ENCODE measurements at places on chromosomes 13 and 19. TPM values are rescaled to one million over a fixed set of nuclear protein-coding genes. Genes with fewer than 3 reads are reported as not detected.

- H3K27me3 ChIP-seq = no peaks in the 10 kb centered on the region
- no peak for DNase-seq
- no peak overlapping the region for H3K4me3 ChIP-seq
- H3K27ac ChIP-seq = no peak overlapping the region
These were observed 707.1 kb upstream of the SPRY2 start for GRCh38 chr13:81048026-81048461.

DNA sequence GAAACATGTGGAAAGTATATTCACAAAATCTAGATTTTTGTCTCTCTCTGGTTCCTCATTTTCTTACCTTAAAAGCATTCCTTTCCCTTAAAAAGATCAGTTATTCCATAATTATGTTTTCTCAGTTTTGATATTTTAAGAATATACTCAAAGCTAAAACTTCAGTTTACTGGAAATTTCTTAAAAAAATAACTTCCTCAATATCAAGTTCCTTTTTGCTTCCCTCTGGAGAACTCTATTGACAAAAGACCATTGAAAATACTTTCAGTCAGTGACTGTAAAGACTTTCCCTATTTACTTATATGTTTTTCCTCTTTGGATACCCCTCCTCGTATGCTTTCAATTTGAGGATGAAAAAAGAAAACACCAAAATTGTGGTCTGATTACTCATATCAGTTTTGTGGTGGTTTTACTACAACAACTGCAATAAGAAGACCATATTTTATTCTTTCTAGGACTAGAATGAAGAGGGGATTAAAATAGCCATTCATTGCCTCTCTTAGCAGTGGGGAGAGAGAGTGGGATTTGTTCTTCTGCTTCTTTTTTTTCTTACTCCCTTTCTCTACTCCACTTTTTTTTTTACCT lies 113.2 kb downstream of the ESD start:
- no peak overlapping the region for H3K27ac ChIP-seq
- no peak overlapping the region for H3K4me3 ChIP-seq
- no peaks in the 10 kb centered on the region for H3K36me3 ChIP-seq
- no peaks in the 10 kb centered on the region for H3K4me1 ChIP-seq
- DNase-seq = no peak

DNA sequence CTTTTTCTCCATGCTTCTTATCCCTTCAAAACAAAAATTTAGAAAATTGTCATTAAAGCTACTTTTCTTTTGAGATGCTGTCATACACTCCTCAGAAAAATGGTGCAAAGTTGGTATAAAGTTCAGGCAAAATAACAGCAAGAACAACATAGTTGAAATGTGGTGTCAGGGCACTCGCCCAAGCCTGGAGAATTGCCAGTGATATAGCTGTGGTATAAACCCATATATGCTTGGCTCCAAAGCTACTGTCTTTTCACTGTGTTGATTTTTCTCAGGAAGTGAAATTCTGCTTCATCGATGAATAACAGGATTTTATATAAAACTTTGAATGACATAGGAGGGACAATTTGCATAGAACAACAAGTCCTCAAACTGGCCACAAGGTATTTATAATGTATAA lies 2532.9 kb downstream of the PCDH9 start:
- H3K4me1 ChIP-seq = no peaks in the 10 kb centered on the region
- H3K27me3 ChIP-seq = no peaks in the 10 kb centered on the region
- no peak overlapping the region for H3K27ac ChIP-seq
- no peaks in the 10 kb centered on the region for H3K36me3 ChIP-seq
- H3K4me3 ChIP-seq = no peak overlapping the region
- no peak for DNase-seq

- H3K36me3 ChIP-seq = no peaks in the 10 kb centered on the region
- no peak overlapping the region for H3K4me3 ChIP-seq
- DNase-seq = no peak
- no peak overlapping the region for H3K27ac ChIP-seq
These were observed 282.4 kb downstream of the MYO16 start for GRCh38 chr13:108911807-108912206.

DNA sequence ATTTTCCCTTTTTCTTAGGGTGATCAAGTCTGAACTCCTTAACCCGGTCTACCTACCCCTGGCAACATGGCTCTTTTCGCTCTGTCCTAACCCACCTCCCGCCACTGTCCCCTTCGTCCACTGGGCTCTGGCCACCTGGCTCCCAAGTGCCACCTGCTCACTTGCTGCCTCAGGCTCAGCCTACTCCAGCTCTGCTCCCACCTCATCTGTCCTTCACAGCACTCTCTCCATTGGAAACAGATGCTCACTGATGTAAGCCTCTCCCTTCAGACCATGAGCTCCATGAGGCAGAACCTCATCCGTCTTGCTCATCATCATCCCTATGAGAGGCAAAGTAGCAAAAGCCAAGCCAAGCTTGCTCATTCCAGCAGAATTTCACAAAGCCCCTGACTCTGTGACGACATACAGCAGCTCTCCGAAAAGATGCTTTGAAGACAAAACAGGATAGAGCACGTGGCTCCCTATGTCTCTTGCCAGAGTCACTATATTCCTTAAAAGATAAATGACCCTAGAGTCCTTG lies 35.3 kb upstream of the AMER2 start:
- peak; percentile 1 for DNase-seq
- no peaks in the 10 kb centered on the region for H3K27me3 ChIP-seq
- H3K36me3 ChIP-seq = no peaks in the 10 kb centered on the region
- H3K4me1 ChIP-seq = no peaks in the 10 kb centered on the region
- H3K4me3 ChIP-seq = no peak overlapping the region
- no peak overlapping the region for H3K27ac ChIP-seq

GRCh38 chr19:15635016-15635805 lies 5.5 kb upstream of the CYP4F3 start:
- DNase-seq = no peak
- no peaks in the 10 kb centered on the region for H3K36me3 ChIP-seq
- no peaks in the 10 kb centered on the region for H3K27me3 ChIP-seq
- H3K4me1 ChIP-seq = no peaks in the 10 kb centered on the region

GRCh38 chr13:110396913-110397381 lies 89.9 kb downstream of the COL4A2 start:
- H3K4me1 ChIP-seq = no peaks in the 10 kb centered on the region
- no peaks in the 10 kb centered on the region for H3K36me3 ChIP-seq
- peak; percentile 84 for DNase-seq
- no peaks in the 10 kb centered on the region for H3K27me3 ChIP-seq
- H3K4me3 ChIP-seq = no peak overlapping the region
- peak overlapping the region; percentile 63 for H3K27ac ChIP-seq

DNA sequence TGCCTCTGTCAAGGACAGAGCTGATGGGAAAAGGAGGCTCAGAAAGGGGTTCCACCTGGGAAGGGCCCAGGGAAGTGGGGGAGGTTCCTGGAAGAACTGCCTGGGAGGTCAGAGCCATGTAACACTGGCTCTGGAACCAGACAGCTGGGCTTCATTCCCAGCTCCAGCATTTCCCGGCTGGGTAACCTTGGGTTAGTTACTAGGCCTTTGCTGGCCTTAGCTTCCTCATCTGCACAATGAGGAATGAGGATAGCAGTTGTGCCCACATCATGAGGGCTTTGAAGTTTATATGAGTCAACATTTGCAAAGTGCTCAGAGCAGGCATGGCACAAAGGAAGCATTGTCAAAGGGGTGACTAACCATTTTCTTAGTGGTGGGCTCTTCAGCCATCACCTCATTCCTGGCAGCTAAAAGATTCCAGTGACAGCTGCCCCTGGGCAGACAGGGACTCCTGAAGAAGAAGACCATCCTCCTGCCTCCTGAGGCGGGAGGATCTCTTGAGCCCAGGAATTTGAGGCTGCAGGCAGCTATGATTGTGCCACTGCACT lies 1.7 kb upstream of the DNAJB1 start:
- H3K36me3 ChIP-seq = no peaks in the 10 kb centered on the region
- H3K27ac ChIP-seq = peak overlapping the region; percentile 9
- H3K4me3 ChIP-seq = no peak overlapping the region

DNA sequence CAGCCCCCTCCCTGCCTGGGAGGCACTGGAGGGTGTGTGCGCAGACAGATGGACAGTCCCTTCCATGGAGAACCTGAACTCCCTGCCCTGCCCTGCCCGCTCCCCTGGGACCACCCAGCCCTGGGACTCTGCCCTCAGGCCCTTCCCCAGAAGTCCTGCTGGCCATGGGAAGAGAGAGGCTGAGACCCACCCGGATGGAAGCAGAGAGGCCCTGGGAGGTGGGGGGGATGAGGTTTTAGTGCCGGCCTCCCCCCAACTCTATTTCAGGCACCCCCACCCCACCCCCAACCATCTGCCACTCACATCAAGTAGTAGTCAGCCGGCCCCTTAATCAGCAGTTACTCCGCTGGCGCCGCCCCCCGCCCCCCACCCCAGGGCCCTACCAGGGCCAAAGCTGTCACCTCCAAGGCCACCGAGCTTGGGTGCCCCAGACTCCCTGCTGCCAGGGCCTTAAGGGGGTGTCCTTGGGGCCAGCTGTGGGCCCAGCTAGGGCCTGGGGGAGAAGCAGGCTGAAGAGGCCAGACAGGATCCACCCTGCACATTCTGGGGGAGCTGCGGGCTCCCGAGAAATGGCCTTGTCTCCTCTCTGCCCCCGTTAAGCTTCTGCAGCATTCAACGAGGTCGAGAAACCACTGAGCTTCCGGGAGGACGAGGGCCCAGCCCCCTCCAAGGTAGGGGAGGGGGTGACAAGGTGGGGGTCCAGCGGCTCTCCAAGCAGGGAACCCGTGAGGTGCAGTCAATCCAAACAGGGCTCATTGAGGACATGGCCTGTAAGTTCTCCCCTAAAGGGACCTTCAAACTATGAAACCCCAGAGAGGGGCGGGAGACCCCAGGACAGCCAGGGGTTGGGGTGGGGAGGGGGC lies 17.4 kb downstream of the NMRK2 start:
- no peak overlapping the region for H3K27ac ChIP-seq
- no peaks in the 10 kb centered on the region for H3K27me3 ChIP-seq
- H3K36me3 ChIP-seq = no peaks in the 10 kb centered on the region
- H3K4me1 ChIP-seq = peaks cover 11% of the 10 kb centered on the region
- no peak overlapping the region for H3K4me3 ChIP-seq

DNA sequence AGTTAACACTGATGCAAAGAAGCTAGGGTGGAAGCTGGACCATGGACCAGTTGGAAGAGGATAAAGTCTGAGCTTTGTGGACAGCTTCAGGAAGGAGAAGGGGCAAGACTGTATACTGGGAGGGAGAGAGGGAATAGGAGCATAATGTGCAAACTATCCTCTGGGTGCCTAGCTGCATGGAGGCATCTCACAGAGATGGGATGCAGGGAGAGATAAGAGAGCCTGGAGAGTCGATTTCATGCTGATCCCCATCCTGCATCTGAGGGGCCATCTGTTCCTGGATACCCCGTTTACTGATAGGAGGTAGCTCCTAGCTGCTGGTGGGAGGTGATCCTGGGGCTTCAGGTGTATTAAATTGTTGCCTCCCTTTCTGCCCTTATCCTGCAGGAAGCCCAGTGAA lies 8.8 kb downstream of the CYP4F3 start:
- H3K4me3 ChIP-seq = no peak overlapping the region
- H3K36me3 ChIP-seq = no peaks in the 10 kb centered on the region
- DNase-seq = no peak
- H3K4me1 ChIP-seq = no peaks in the 10 kb centered on the region
- no peaks in the 10 kb centered on the region for H3K27me3 ChIP-seq

DNA sequence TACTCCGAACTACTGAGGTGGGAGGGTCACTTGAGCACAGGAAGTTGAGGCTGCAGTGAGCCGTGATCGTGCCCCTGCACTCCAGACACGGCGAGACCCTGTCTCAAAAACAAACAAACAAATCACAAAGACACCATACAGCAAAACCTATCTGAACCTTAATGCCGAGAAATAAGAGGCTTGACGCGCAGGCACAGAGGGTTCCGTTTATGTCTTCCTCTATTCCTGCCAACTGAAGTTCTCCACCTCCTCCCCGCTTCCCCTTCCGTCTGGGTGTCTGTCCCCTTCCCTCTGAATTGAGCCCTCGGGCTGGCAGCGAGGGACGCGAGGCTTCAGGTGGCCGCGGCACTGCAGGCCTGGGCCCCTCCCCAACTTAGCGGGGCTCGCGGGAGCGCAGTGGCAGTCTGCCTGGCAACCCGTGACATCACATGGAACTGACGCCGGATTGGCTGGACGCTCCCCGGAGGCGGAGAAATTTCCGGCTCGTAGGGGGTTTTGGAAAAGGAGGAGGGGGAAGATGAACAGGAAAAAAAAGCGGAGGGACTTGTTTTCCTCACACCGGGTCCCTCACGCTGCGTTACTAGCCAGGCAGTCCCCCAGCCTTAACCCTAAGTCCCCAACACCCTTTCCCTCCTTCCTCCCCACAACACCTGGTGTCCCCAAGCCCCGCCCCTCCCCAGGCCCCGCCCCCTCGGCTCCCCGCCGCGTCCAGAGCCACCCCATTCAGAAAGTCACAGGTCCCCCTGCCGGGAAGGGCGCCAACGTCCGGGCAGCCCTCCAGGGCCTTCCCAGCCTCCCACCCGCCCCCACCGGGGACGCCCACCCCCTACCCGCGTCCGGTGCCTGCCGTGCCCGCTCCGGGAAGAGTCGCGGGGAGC lies 1.1 kb upstream of the MYBPC2 start:
- H3K4me3 ChIP-seq = peak overlapping the region; percentile 76
- H3K27ac ChIP-seq = peak overlapping the region; percentile 71
- H3K36me3 ChIP-seq = no peaks in the 10 kb centered on the region
- peak; percentile 92 for DNase-seq
- H3K27me3 ChIP-seq = no peaks in the 10 kb centered on the region

DNA sequence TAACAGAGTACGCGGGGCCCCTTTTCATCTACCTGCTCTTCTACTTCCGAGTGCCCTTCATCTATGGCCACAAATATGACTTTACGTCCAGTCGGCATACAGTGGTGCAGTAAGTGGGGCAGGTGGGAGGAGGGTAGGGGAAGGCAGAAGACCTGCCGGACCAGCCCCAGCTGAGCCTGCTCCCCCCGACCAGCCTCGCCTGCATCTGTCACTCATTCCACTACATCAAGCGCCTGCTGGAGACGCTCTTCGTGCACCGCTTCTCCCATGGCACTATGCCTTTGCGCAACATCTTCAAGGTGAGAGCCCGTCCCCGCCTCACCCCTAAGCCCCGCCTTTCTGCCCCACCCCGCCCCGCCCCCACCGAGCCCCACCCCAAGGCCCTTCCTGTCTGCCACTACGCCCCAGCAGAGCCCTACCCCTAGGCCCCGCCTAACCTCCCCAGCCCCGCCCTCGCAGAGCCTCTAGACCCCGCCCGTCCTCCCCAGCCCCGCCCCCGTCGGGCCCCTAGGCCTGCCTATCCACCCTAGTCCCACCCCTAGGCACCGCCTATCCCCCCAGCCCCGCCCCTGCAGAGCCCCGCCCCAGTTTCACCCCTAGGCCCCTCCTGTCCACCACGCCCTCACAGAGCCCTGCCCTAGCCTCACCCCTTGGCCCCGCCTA lies 7.7 kb downstream of the NDUFB7 start:
- no peaks in the 10 kb centered on the region for H3K27me3 ChIP-seq
- H3K4me1 ChIP-seq = peaks cover 5% of the 10 kb centered on the region
- H3K27ac ChIP-seq = no peak overlapping the region
- no peak for DNase-seq
- no peak overlapping the region for H3K4me3 ChIP-seq

Gene CERS1
- total RNA-seq = not detected

Gene IGFL2
- total RNA-seq = not detected

Gene CEACAM7
- total RNA-seq = not detected

Gene BCL3
- 136 TPM for total RNA-seq

Gene CCNE1
- 5.9 TPM for total RNA-seq

Gene ATXN8OS
- not detected for total RNA-seq

Gene SBK3
- total RNA-seq = 1.0 TPM

Gene TYROBP
- 4.2 TPM for total RNA-seq

Gene LHFPL6
- total RNA-seq = 9.0 TPM

Gene AKT1S1
- 23.2 TPM for total RNA-seq

Gene LAMP1
- 236 TPM for total RNA-seq

Gene LDLR
- total RNA-seq = 209 TPM

Gene CPB2
- not detected for total RNA-seq
